ENCODE measurements at places on chromosomes 1 and 21.
A peak's percentile ranks its signal among the peaks of the same experiment; 100 is the strongest.

- DNase-seq: no peak
These were observed 55.8 kb downstream of the IARS2 start for GRCh38 chr1:220149742-220150141.

DNA sequence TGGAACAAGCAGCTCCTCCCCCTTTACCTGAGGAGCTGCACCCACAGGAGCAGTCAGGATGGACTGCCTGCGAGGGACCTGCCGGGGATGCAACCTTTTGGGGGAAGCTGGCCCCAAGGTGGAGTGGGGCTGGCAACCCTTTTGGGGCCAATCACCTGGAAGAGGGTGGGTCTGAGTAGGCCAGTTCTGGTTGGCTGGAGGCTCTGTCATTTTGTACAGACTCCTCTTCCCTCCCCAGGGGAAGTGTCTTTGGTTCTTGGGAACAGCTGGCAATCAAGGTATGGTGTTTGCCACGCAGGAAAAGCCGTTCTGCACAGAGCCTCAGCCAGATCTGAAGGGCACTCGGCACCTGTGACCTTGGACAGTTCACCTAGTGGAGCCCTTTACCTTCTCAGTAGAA, 280 bp upstream of the A3GALT2 start:
- no peak for DNase-seq

- DNase-seq: no peak
These were observed 62.4 kb downstream of the FGGY start for GRCh38 chr1:59359325-59359724.

GRCh38 chr1:229159668-229160544, 111.0 kb upstream of the RAB4A start:
- DNase-seq: no peak

GRCh38 chr1:8213136-8213535, 104.8 kb upstream of the SLC45A1 start:
- no peak for DNase-seq

GRCh38 chr1:97864615-97865014, 56.2 kb downstream of the DPYD start:
- no peak for DNase-seq

DNA sequence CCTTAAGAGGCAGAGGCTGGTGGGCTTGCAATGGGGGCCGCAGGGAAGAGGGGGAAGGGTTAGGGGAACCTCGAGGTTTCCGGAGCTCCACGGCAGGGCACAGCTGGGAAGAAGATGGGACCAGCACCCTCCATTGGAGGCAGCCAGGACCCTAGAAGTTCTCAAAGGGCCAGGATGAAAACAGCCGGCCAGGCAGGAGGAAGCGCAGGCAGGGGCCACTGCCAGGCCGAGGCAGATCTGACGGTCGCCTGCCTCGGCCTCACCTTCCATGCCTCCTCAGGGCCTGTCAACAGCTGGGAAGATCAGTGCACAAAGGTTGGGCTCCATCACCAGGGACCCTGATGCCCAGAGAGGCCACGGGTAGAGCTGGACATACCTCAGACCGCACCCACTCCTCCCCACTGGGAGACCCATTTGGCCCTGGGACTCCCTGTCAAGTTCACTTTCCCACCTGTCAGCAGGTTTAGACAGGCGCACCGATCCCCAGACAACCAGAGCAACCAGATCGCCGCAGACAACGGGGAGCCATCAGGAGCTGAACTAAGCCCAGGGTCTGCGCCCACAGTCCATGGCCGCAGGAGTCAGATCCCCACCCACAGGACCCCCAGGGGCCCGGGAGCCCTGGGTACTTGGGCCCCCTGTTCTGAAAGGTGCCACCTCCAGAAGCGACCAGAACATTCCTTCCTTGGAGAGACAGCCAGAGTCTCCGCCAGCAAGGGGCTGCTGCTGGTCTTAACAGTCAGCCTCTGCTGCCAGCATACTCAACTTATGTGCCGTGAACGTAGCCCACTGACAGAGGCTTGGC, 2.2 kb downstream of the SLC19A1 start:
- no peak for DNase-seq

DNA sequence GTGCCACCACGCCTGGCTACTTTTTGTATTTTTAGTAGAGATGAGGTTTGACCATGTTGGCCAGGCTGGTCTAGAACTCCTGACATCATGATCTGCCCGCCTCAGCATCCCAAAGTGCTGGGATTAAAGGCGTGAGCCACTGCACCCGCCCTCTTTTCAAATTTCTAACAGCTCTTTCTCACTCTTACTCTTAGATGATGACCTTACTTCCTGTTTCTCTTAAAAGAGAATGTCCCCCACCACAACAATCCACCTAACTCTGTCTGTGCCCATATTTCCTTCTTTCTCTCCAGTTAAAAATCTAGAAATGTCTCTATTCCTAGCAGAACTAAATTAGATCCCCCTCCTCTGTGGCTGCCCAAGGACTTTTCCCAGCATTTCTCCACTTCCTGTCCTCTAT, 46.6 kb upstream of the RGS2 start:
- DNase-seq: no peak

DNA sequence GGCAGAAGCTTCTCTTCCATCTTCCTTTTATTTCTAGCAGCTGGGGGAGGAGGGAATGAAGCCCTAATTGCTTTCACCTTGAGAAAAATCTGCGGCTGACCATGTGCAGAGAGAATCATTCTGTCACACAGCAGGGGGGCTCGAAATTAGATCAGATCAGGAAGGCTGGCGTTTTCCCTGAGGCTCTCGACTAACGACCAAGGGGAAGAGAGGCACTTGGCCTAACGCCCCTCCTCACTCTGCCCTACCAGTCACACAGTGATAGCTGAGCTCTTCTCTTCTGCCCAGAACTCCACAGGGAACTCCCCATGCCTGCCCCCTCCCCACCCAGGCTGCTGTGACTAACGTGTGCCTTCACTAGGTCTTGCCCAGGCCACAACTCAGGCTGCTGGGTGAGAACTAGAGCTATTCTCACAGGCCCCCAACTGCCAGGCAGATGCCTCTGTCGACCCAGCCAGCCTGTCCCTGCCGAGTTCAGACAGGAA, 26.5 kb upstream of the KHDRBS1 start:
- no peak for DNase-seq

DNA sequence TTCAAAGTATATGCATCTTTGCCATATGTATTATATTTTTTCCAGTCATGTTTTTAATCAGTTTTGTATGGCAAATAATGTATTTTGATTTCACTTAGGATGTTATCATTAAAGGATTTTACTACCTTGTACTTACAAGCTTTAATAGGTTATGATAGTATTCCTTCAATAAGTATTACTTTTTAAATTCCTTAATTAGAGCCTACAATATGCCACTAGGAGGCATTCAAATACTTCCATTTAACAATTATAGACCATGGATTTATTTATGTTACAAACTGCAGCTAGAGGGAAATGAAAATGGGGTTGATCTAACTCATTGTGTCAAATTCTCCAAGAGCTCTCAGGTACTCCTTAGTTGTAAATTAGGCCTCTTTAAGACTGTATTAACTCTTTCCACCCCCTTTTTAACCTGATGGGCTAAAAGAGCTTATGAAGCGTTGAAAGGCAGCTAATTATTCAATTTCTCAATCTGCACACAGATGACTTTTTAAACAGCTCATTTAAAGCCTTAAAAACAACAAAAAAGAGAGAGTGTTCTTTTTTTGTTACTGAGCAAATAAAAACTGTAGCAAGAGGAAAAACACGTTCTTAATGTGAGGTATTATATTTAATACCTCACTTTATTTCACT, 156.2 kb downstream of the DENND1B start:
- no peak for DNase-seq

GRCh38 chr1:205272536-205272935, 44.8 kb downstream of the TMCC2 start:
- DNase-seq: no peak

DNA sequence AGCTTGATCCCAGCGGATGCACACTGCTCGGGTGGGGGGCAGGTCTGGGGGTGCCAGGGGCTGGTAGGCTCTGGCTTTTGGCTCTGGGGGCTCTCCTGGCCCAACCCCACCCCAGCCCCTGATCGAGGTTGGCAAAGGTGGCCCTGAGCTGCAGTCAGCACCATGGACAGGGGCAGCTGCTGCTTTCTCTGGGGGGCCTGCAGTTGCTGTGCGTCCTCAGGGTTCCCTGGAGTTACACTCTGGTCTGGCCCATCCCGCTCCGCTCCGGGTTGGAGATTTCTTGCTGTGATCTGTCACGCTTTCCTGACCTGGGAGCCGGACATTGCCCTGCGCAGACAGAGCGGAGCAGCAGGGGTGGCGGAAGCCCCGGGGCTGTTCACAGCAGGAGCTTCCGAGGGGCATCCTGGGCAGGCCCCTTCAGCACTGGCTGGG, 8.0 kb upstream of the PLCH2 start:
- DNase-seq: peak; percentile 36

DNA sequence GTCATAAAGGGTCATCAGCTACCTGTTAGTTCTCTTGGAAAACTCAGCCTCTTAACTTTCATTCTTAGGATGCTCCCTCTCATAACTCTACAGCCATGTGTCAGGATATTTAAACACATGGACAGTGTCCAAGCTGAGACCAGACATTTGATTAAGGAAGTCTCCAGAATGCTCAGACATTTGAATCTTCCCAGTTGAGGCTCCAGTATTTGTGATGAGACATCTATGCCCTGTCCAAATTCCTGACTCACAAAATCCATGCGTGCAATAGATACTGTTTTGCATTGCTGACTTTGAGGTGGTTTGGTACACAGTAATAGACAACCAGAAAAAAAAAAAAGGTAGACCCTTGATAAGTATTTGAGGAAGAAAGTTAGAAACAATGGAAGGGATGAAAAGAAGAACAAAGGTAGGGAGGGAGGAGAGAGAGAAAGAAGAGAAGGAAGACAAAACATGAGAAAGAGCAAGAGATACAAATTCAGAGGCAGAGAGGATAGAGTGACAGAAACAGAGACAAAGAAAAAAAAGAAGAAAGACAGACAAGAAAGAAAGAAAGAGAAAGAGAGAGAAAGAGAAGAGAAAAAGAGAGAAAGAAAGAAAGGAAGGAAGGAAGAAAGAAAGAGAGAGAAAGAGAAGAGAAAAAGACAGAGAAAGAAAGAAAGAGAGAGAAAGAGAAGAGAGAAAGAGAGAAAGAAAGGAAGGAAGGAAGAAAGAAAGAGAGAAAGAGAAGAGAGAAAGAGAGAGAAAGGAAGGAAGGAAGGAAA, 275.5 kb upstream of the PRMT6 start:
- DNase-seq: no peak

DNA sequence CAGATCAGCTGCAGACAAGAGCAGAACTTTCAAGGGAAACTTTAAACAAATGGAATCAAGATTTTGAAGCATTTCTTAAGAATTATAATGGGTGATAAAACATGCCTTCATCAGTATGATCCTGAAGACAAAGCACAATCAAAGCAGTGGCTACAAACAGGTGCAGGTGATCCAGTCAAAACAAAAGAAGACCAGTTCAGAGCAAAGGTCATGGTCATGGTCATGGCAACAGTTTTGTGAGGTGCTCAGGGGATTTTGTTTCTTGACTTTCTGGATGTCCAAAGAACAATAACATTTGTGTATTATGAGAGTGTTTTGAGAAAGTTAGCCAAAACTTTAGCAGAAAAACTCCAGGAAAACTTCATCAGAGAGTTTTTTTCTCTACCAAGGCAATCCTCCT, 681.7 kb upstream of the PTBP2 start:
- DNase-seq: no peak

- DNase-seq: no peak
These were observed 153.3 kb upstream of the C8B start for GRCh38 chr1:57118948-57119603.

DNA sequence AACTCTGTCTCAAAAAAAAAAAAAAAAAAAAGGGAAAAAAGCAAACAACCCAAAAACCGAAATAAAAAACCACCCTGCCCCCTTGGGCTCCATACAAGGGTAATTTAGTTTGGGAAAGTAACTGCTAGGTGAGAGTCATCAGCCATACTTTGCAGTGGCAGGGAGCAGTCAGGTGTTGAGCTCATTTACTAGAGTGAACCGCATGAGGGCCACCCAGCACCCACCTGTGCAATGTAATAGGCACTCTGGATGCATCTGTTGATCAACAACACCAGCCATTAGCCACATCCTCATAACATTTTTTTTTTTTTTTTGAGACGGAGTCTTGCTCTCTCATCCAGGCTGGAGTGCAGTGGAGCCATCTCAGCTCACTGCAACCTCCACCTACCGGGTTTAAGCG, 9.1 kb downstream of the INAVA start:
- no peak for DNase-seq

- no peak for DNase-seq
These were observed 53.6 kb upstream of the SSX2IP start for GRCh38 chr1:84743896-84744295.

DNA sequence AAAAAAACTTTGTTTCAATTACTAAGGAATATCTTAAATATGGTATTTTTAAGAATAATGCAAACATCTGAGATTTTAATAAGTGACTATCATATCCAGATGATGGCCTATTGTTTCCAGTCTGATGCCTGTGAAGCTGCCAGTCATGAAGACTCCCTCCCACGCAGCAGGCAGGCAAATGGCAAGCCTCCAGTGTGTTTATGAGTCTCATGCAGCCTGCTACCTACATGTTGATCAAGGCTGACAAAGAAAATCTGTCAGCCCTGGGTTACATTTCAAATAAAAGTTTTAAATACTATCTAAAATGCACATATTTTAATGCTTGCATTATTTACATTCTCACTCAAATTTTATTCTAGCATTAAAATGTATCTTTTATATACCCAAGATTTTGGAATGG, 137.6 kb upstream of the RNPC3 start:
- DNase-seq: no peak

- no peak for DNase-seq
These were observed 90.8 kb upstream of the USP25 start for GRCh38 chr21:15638856-15639549.

DNA sequence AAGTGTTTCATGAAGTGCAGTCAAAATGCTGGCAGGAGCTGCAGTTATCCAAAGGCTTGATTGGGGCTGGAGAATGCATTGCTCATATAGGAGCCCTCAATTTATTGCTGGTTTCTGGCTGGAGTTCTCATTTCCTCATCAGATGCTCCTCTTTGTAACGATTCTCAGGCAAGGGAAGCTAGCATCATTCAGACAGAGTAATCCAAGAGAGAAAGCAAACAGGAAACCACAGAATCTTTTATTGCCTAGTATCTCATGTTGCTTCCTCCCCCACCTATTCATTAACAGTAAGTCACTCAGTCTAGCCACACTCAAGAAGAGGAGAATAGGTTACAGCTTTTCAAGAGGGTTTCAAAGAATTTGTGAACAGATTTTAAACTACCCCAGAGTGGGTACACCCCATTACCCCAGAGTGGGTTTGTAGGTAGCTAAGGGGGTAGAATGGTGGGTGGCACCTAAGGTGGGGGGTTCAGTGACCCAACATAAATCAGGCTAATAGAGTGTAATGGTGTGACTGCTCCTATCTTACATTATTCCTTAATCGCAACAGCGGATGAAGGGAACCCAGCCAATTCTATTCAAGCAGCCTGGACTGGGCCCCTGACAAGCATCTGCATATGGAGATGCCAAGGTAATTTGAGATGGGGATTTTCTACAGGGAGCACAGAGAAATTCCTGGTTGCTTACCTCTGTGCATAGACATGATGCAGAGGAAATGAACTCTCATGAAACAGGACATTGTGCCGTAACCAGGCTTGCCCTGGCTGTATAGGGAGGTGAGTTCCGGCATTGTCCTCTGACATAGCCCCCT, 67.1 kb downstream of the KCNJ15 start:
- no peak for DNase-seq
